ENCODE measurements at places on chromosomes 5 and 9. TPM values are rescaled to one million over a fixed set of nuclear protein-coding genes. Genes with fewer than 3 reads are reported as not detected.

DNA sequence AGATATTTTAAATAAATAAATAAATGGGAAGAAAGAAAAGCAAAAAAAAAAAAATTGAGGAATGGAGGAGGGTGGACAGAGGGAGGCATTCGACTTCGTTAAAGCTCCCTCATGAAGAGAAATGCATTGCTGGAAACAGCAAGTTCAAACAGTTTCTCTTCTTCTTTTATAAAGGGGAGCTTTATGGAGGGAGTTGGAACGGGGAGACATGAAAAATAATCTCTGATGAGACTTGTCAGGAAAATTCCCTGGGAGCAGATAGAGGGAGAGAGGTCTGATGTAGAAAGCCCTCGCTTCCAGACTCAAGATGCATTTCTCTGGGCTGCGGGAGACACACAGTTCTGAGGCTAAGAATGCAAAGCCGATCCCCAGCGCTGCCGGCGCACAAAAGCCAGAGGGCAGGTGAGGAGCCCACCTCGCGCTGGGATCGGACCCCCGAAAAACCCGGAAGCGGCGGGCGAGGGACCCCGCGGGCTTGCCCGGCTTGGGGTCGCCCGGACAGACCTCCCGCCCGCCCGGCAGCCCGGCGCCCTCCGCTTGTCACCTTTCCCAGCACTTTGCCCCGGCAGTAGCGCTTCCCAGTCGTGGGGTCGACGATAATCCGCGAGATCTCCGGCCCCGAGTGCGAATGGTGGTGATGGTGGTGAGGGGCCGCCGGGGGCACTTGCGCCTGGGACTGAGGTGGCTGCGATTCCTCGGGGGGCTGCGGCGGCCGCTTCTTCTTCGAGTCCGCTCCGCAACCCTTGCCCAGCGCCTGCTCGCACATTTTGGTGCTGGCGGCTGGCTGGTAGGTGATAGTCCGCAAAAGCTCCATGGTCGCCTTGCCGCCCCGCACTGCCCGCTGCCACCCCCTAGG is 512 bp downstream of the PLK2 start:
- peak; percentile 10 for DNase-seq

DNA sequence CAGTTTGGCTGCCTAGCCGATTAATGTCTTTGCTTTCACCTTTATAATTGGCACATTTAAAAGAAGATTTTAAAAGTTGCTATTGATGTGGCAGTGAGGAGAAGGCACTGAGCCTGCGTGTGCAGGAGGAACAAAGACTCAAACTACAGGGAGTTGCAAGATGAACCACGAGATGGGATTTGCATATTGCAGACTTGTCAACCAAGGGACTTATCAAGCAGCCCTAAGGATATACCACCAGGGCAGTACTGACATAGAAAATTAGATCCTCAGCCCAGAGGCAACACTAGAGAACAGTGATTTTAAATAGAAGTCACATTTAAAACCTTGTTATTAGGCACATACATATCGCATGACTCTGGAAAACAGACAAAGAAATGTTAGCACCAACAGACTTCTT is 342.6 kb downstream of the GLIS3 start:
- DNase-seq: no peak

DNA sequence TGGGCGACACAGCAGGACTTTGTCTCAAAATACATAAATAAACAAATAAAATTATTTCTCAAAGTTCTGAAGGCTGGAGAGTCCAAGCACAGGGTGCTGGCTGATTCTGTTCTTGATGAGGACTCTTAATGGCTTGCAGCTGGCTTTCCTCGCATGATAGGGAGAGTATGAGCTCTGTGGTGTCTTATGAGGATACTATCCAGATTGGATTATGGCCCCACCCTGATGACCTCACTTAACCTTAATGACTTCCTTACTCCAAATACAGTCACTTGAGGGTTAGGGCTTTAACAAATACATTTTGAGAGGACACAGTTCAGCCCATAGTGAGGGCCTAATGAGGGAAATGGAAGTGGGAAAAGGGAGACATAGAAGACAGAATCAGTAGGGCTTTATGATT is 87.7 kb downstream of the FOCAD start:
- DNase-seq: no peak

- no peak for DNase-seq
Observed at GRCh38 chr9:131578021-131578420, 32.7 kb downstream of the PRRT1B start.

DNA sequence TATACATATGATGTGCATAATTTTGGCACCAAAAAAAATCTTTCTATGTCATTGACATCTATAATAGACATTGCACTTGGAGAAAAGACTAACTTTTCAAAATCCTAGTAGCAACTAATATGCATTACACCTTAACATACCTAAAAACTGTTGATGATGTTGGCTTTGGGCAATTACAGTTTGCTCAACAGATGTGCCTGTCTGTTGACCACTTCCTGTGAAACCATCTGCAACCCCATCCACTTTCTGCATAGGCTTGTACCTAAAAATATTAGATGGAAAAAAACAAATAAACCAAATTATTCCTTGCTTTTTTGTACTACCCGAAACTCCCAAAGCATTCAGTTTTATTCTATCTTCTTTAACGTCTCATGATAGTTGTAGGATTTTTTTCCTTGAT is 248.6 kb downstream of the RFX3 start:
- no peak for DNase-seq

- DNase-seq: no peak
Observed at GRCh38 chr5:157187046-157187754, 6.6 kb downstream of the ITK start.

GRCh38 chr5:141487131-141487530 is 1.8 kb upstream of the PCDHGC5 start:
- no peak for DNase-seq

- DNase-seq: no peak
Observed at GRCh38 chr9:123923884-123924283, 6.0 kb downstream of the DENND1A start.

DNA sequence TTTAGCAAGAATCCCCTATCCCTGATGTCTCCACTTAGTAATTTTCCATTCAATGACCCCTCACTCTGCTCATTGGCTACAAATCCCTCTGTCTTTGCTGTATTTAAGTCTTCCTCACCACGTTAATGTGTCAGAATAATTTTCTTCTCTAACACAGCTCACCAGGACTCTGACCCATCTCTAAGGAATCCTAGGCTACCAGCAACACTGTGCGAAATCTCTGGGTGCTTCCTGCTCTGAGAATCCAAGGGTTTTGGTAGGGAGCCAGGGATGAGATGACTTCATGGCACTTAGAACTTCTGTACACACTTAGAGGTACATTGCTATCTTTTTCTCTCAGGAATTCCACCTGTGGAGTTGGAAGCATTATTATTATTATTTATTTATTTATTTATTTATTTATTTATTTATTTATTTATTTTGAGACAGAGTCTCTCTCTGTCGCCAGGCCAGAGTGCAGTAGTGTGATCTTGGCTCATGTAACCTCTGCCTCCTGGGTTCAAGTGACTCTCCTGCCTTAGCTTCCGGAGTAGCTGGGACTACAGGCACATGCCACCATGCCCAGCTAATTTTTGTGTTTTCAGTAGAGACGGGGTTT is 53.5 kb downstream of the FOXI1 start:
- DNase-seq: no peak

- DNase-seq: no peak
Observed at GRCh38 chr5:159912033-159912800, 4.1 kb upstream of the ADRA1B start.

DNA sequence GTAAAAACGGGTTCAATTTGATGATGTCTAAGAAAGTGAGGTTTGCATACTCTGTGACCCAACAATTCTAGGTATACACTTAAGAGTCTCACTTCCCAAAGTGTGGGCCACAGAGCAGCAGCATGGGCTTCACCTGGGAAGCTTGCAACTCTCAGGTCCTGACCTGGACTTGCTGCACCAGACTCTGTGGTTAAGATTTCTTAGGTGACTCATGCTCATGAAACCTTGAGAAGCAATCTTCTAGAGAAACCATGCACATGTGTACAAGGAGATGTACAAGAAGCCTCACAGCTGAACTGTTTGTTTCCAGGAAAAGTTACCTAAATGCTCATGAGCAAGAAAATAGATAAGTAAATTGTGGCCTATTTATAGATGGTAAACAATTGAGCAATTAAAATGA is 30.0 kb downstream of the DNAJC21 start:
- DNase-seq: no peak

- DNase-seq: no peak
Observed at GRCh38 chr5:150338546-150338945, 19.0 kb upstream of the TCOF1 start.

DNA sequence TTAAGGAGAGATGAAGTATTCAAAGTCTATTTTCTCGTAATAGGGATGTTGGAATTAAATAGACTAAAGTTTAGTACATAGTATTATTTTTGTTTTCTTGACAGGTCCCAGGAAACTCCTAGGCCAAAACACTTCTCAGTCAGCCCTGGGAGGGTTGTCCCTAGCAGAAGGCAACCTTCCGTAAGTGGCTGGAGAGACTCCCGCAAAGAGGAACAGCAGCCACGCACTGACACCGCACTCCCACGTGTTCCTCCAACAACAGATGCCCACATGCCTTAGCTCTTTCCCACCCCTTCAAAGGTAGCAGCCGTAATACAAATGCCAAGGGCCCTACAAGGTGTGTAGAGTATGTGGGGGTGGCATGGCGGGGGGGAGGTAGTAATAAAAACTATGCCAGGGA is 28.4 kb downstream of the PCDHGC5 start:
- no peak for DNase-seq

- DNase-seq: peak; percentile 12
Observed at GRCh38 chr5:81838307-81838906, 87.5 kb upstream of the SSBP2 start.

DNA sequence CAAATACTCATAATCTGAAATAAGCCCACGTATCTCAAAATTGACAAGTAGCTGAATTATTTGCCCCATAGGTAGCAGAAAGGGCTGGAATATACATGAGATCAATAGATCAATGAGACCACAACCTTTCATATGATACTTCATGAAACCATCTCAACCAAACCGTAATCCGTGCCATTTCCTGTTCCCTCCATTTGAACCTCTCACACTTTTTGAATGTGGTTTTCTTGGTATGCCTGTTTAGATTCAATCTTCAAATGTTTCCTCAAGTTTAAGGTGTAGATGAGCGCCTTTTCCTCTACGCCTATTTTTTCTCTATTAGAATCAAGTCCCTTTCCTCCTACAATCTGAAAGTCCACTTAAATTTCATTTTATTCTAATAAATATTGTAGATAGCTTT is 805.5 kb downstream of the EFNA5 start:
- DNase-seq: no peak

DNA sequence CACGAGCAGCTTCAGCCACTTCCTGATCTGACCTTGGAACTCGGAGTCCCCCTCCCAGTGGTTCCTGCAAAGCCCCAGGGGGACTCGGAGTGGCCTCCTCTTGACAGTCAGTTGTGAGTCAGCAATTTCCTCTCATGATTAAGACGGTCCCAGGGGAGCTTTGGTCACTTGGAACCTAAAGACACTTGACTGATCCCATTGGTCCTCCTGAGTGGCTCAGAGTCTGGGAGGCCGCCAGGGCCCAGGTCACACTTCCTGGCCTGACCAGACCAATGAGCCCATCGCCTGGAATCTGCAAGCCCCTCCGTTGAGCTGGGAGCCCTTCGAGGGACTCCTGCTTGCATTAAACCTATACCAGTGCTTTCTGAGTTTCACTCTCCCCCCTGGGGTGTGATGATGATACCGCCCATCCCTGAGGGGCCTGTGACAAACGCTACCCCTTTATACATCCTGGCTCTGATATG is 29.1 kb downstream of the TSPAN17 start:
- no peak for DNase-seq

- no peak for DNase-seq
Observed at GRCh38 chr5:107997338-107997980, 326.7 kb upstream of the EFNA5 start.

DNA sequence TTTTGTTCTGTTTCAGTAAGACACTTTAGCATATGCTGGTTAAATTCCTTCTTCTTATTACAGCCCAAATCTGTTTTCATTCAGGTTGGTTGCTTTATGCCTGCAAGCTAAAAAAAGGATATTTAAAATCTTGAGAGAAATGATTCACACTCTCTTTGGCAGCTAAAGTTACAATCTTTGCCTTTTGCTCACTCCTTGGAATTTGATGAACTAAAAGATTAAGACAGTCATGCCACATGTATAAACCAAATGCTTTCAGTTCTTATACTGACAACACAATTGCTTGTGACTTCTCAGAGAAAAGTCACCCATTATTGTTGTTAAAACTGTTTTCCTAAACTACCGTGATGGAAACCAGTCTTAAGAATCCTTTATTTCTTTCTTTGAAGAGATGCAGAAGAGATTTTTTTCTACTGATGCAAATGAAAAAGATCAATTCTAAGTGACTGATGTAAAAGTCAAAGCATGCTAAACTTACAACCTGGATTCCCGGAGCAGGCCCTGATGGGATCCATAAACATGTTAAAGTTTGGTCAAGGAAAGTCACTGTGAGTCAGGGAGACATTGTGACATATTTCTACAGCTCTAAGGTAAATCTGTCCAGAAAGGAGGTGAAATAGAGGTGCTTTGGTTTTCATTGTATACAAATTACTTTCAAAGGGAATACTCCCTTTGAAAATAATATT is 144.2 kb upstream of the CDH10 start:
- DNase-seq: no peak

DNA sequence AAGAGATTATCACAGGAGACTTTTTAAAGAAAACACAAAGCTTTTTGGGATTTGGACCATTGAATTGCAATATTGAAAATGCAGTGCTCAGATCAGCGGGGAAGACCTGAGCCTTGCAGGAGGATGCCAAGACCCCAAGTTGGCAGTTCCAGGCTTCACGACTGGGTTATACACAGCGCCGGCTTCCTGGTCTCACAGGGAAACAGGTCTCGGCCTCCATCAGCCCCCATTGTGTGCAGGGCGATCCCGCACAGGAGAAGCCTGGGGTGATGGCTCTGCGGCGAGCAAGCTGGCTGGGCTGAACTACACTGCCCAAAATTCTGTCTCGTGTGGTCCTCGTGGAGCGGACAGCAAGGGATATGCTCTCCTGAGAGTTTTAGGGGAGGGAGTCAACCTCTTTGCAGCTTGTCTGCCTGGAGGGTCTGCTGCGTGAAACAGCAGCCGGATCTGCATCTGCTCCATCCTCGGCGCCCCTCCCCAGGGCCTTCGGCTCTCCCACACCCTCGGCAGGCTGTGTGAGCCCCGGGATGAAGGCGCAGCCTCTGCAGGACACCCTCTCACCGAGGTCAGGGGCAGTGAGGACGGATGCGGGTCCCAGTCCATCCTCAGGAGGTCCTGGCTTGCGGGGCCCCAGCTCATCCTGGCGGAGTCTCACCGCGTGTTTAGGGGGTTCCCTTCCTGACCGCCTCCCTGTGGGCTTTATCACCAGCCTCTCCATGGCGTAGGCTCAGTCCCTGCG is 60.6 kb downstream of the NSUN2 start:
- no peak for DNase-seq

Gene STARD4
- 22.2 TPM for total RNA-seq

Gene NDUFS4
- total RNA-seq: 45.7 TPM

Gene PHYHD1
- total RNA-seq: not detected

Gene PTGDS
- 0.30 TPM for total RNA-seq

Gene SERF1A
- 11.5 TPM for total RNA-seq

Gene SMIM32
- total RNA-seq: not detected

Gene GDA
- total RNA-seq: 0.10 TPM

Gene CKMT2
- total RNA-seq: not detected

Gene TOR4A
- total RNA-seq: 4.0 TPM

Gene MTAP
- total RNA-seq: 73.2 TPM

Gene PCAT7
- total RNA-seq: not detected

Gene SLC34A1
- not detected for total RNA-seq

Gene FAT2
- total RNA-seq: not detected

Gene AGXT2
- total RNA-seq: not detected

Gene HCN1
- total RNA-seq: not detected

Measured in activated T-cell treated with anti-CD3 and anti-CD28 coated beads, Interleukin-2, amount 50 U/mL, for 4 hours (primary cell).